ENCODE measurements at places on chromosomes 3 and 15.
A peak's percentile ranks its signal among the peaks of the same experiment; 100 is the strongest.

- DNase-seq, result no peak
These were observed 8.9 kb upstream of the CNTN3 start for GRCh38 chr3:74623261-74623836.

- no peak for DNase-seq
These were observed 15.2 kb downstream of the CCK start for GRCh38 chr3:42250761-42251160.

DNA sequence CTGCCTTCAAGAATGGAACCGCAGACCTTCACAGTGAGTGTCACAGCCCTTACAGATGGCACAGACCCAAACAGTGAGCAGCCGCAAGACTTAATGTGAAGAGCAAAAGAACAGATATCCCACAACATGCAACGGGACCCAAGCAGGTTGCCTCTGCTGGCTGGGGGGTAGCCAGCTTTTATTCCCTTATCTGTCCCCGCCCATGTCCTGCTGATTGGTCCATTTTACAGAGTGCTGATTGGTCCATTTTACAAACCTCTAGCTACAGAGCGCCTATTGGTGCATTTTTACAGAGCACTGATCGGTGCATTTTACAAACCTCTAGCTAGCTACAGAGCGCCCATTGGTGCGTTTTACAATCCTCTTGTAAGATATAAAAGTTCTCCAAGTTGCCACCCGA is 102.0 kb upstream of the IGF1R start:
- DNase-seq, result no peak

GRCh38 chr3:113662824-113663223 is 33.6 kb downstream of the USF3 start:
- DNase-seq, result no peak

DNA sequence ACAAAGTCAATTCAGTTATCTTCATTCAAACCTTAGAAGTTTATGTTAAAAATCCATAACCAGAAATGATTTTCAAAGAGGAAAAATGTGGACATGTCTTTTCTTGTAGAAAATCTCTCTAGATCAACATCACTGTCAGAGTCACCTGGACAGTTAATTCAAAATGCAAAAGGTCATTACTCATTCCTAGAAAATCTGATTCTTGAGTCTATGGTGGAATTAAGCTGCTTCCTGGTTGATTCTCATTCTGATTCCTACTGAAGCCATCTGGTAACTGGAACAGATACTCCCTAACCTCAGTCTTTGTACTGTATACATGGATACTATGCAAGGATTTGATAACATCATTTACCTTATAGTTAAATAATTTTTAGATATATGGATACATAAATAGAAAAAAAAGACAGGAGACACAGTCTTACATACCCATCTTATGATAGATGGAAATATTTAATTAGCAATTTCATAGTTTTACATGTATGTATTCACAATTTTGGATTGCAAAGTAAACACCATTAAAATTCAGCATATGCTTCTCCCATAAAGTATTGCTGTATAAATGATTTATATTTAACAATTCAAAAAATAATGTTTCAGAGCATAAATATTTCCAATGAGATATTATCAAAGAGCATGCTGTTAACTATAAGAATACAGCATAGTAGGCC is 693.2 kb upstream of the CCDC54 start:
- DNase-seq, result no peak

DNA sequence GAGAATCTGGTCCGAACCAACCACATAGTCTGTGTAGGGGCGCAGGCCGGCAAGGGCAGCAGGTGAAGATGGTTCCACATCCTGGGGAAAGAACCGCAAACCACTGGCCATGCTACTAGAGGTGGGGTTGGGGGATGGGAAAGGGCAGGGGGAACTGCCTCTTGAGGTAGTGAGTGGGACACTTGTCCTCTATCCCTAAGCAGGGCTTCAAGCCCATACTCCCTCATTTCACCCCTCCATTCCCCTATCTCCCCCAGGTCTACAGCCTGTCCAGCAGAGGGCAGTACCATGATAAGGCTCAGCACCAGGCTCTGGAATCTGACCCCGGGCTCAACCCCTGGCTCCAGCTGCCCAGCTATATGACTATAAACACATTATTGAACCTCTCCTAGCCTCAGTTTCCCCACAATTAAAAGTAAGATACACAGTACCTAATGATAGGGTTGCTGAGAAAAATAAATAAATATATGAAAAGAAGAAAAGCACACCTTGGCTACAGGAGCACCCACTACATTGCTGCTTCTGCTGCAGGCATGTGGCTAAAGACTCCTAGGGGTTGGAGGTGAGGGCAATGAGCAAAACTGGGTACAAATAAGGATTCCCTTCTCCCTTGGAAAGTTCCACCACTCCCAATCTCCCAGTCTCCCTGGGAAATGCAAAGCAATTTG is 6.3 kb downstream of the GORASP1 start:
- DNase-seq, result no peak

GRCh38 chr15:75031848-75032247 is 8.5 kb downstream of the PPCDC start:
- no peak for DNase-seq

GRCh38 chr15:93460717-93461116 is 371.7 kb upstream of the RGMA start:
- DNase-seq, result no peak

DNA sequence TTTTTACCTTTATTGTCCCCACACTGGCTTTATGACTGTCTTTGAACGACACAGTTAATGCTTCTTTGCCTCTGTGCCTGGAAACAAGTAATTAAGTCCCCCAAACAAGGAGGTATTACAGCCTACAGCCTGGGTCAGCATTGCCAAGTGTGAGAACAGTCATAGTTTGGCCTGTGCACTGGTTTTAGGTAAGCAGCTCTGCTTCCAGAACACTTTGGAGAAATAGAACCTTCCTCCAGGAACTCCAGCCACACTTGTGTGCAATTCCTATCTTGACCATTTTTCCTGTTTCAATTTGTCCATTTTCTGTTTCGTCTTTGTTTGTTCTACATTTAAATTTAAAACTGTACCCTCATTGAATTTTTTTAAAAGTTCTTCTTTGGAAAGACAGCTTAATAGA is 568.2 kb downstream of the TUSC7 start:
- DNase-seq, result no peak

DNA sequence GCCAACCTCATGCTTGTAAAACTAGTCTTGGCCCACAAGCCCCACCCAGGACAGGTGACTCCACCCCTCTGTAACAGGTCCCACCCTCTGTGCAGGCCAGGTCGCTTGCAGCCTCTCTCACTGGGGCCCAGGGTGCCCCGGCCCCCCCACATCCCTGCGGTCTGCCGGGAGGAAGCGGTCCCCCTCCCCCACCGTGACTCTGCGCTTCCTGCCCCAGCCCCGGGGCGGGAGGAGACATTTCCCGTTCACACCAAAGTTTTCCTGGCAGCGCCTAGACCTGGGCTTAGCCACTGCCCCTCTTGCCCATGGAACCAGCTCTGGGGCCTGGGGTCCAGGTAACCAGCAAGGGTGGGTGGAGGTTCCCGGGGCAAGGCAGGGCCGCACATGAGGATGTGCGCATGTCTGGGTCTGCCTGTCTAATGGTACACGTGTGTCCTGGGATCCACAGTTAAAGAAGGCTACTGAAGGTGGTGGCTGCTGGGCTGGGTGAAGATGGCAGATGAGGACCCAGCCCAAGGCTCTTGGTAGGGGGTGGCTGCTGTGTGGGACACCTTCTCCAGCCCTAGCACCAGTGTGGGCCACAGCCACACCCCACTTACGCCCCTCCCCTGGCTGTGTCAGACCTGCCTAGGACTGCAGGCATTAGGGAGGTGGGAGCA is 8.4 kb downstream of the NBEAL2 start:
- no peak for DNase-seq

DNA sequence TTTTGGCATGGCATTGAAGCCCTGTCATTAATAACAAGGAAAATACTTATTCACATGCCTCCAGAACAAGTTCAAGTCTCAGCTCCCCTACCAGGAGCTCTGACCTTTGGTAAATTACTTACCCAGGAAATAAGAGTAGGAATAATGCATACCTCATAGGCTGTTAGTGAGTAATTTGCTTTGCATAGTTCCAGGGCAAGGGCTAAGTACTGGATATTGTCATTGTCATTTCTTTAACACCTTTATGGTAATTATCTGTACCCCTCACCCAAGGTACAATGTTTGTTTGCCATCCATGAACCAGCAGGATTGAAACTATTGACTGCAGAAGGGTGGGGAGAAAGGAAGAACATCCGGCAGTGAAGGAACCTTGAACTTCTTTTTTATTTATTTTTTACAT is 148.5 kb downstream of the SOX2 start:
- no peak for DNase-seq

DNA sequence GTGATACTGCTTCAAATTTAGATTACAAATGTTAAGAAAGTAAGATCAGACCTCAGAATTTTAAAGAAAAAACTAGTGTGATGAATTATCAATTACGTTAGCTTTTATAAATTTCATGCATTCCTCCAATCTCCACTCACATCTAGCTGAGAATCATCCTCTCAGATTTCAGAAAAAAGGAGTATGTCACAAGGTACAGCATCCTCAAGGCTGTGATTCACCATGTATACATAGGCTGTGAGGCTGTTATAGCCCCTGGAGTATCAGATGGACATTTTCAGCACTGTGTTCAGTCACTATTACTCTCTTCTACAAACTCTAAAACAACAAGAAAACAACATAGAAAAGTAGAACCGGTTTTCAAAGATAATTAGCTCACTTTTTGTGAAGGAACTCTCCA is 214.4 kb downstream of the PCCB start:
- DNase-seq, result peak; percentile 44

- no peak for DNase-seq
These were observed 39.6 kb downstream of the LEKR1 start for GRCh38 chr3:156865732-156866131.

DNA sequence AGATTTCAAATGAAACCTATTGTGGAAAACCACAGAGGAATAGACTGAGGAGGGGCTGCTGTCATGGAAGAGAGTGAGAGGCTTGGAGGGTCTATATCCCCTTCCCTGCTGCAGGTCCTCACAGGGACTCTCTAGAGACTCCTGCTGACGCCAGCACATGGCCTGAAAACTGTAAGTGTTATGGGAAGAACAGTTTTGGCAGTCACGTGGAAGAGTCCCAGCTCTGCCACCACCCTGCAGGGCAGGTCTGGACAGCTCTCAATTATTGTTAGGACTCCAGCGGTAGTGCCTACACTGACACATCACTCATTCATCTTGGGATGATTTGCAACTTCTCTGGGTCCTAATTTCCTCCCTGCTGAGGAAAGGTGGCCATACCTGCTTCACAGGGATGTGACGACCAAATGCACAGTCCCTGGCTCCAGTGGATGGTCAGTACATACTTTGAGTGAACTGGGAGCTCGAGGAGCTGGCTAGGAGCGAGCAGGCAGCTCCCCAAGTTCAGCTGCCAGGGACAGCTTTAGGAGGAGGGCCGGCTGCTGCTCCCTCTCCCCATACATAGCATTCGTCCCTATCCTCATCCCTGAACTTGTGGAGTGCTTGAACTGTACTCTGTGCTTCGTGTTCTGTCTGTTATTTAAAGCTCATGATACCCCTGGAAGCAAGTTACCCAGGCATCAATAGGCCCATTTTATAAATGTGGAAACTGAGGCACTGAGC is 49.2 kb downstream of the CTXND1 start:
- DNase-seq, result no peak

DNA sequence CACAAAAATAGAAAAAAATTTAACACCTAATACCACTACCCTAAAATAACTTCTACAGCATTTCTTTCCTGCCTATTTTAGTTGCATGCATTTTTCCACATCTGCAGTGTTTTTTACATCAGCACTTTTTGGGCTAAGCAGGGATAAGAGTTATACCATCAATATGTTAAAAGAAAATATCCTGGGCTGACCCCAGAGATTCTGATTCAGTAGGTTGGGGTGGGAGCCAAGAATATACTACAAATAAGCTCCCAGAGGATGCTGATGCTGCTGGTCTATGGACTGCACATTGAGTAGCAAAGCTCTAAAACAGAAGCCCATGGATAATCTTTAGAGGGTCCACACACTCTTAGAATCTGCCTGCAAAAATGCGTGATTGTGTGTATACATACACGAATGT is 14.8 kb downstream of the FYCO1 start:
- no peak for DNase-seq

- no peak for DNase-seq
These were observed 21.0 kb downstream of the SEMA5B start for GRCh38 chr3:123006609-123007008.

DNA sequence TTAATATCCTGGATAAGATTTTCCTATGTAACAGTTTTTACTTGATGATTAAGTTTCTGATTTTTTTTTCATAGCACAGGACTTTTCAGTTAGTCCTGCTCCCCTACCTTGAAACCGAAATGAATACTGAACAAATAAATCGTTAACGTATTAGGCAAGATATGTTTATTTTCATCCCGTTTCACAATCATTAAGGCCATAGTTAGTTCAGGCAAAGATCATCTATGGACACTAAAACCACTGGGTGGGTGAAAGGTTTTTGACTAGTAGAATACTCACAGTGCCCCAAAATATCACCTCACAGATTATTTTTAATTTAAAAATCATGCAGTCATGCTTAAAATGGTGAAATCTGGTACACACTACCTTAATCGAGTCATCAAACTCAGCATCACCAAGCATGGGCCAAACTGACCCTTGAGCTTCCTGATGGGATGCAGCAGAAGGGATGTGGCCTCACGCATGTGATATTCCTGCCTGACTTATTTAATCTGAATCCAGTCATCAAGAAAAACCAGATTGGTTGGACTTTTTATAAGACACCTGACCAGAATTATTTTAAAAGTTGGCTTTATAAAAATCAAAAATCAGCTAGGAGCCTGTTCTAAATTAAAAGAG is 365.0 kb downstream of the LPP start:
- DNase-seq, result no peak

- DNase-seq, result no peak
These were observed 17.0 kb upstream of the PPM1L start for GRCh38 chr3:160739079-160739478.

DNA sequence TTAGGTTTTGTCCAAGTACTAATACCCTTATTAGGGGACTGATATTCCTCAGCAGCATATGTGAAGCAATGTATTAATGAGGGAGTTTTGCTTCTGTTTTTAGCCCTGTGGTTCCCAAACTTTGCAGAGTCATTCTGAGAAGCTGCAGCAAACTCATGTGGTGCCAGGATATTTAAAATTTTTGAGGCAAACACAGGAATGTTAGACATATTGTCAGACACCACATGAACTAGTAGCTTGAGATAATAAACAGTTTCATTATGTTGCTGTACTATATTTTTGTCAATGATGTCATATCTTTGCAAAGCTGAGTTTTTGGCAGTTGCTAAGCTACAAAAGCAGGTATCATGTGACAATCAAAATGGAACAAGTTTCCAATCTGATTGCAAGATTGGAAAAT is 36.6 kb downstream of the ATP6V1A start:
- DNase-seq, result peak; percentile 94

All from non-pigmented ciliary epithelial cell (primary cell).